ENCODE measurements at places on chromosomes 1 and 21.

DNA sequence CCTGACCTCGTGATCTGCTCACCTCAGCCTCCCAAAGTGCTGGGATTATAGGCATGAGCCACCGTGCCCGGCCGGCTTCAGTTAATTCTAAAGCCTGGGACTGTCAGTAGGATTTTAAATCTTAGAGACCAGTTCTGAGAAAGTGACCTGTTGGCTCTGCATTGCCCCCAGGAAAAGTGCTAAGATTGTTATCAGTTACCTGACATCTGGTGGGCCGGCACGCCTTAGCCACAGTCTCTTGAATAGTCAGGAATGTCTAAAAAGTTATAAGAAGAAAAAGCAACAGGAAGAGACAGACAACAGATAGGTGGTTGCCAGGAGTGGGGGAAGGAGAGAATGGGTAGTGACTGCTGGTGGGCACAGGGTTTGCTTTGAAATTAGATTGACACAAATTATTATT lies 35.1 kb downstream of the RABGAP1L start:
- no peak for DNase-seq

- DNase-seq = no peak
These were observed 71.0 kb downstream of the DYRK1A start for GRCh38 chr21:37437376-37438080.

DNA sequence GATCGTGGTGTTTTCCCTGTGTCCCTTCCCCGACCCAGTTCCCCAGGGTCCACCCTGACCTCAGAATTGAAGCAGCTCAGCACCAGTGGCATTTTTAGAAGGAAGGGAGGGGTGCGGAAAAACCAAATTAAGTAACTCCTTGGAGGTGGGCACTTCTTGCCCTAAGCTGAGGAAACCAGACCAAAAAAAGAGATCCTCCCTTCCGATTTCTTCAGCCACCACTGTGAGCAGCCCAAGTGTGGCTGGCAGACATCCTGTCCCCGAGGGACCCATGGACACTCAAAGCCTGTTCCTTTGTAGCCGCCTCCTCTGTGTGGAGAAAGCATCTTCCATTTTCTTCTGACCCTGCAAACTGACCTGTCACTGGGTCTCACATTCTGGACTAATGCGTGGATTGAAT lies 31.3 kb downstream of the KIRREL1 start:
- no peak for DNase-seq

DNA sequence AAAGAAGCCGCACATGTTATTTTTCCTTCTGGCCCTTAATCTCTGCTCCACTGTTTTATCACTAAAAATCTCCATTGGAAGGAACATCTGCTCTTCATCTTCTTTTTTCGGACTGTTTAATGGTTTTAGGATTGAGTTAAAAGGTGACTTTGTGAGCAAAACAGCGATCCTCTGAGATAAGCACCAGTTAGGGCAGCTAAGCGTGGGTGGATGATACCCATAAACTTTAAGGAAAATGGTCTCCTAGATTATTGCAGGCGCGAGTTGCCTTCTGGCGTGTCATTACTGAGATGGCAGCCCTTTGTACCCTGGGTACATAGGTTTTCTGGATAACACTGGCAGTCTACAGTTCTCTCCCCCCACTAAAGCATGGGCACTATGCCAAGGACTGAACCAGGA lies 44.0 kb upstream of the HMGB4 start:
- DNase-seq = no peak

DNA sequence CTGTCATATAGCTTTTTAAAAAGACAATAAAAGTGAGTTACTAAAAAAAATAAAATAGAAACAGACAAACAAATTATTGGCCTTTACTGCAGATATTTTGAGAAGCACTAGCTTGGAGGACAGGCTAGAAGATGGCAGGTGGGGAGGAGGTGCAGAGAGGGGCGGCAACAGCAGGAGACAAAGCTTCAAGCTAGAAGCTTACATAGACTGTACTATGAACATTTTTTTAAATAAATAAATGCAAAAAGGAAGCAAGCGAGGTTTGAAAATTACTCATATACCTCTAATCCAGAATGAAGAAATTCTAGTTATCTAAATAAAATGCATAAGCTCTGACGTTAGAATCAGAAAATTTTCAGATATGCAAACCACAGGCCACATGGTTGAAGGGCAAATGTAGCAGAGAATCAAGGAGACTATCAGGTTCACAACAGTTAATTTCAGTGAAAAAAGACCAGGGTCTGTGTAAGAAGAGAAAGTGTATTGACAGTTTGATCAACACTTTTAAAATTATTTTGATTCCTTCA lies 54.9 kb downstream of the NRIP1 start:
- DNase-seq = no peak

DNA sequence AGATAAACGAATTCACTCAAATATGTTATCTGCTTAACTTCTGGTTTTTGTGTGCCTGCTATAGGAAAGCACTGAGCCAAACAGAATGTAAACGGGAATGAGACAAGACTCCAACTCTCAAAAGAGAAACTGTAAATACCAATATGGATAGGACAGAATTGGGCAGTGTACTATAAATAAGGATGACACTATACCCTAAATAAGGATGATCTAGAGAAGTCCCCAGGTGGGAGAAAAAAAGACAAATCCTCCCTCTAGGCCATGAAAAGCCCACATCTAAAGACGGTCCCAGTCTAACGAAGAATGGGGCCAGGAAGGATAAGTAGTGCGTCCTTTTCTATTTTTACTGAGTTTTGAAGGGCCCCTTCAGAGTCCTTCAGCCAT lies 1.5 kb upstream of the GABPB2 start:
- no peak for DNase-seq

DNA sequence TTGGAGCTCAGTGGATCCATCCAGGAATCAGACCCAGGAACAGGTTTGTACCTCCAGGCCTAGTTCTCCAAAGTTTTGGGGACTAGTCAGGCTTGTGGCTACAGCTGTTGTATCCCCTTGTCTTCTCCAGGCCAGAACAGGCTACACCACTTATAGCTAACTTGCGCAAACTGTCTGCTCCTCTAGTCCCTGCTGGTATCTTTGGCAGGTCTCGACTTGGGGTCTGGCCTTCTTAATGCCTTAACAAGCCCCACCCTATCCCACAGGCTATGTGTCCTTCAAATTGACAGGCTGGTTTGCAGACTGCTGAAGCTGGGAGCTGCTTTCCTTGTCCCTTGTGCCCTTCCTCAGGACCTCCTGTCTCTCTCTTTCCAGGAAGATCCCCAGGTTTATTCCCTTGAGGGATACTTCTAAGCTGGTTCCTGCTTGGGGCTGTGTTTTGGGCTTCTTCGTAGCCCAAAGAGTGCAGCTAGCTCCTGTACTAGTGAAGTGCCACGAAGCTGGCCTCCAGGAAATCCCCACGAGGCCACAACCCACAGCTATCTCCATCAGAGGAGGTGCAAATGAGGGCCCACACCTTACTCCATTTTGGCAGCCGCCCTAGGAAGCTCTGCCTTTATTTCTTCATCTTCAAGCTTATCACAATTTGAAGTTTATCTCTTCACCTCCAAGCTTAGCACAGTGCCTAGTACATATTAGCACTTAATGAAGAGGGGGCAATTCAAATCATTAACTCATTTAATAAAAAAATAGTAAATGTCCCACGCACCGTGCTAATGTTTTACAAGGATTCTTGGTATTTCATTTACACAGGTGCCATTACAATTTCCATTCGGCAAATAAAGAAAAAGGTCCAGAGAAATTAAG lies 683 bp upstream of the DMAP1 start:
- no peak for DNase-seq

DNA sequence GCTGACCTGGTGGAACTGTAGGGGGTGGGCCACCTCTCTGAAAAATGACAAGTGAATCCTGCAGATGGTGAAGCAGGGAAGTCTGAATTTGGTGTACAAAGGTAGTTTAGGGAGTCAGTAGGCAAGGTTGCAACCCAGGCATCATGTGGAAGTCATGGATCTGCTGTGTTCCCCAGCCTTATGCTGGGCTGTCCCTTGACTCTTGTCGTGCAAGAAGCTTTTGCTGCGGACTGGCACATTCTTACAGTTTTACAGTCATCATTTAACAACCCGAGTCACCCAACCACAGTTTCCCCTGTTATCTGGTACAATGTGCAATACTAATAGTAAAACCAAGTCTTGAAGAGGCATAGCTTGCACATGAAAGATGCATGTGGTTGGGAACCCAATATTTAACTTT lies 13.2 kb downstream of the RHOU start:
- no peak for DNase-seq

DNA sequence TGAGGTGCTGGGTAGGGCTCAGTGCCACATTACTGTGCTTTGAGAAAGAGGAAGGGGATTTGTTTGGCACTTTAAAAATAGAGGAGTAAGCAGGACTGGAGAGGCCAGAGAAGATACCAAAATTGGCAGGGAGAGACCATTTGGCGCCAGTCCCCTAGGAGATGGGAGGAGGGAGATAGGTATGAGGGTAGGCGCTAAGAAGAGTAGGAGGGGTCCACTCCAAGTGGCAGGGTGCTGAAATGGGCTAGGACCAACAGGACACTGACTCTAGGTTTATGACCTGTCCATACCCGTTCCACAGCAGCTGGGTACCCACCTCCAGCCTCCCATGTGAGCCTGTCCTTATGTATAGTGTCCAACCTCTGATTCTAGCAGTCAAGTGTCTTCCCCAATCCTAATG lies 1.0 kb upstream of the CRTC2 start:
- DNase-seq = no peak

DNA sequence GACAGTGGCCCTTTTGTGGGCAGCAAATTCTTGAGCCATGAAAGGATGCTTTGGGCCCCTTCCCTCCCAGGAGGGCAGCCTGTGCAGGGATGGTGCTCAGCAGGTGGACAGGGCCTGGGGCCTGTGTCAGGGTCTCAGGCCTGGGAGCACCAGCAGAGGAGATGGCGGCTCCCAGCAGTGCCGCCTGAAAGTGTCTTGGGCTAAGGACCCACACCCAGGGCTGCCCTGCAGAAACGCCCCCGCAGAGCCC lies 23.9 kb downstream of the FTCD start:
- no peak for DNase-seq

DNA sequence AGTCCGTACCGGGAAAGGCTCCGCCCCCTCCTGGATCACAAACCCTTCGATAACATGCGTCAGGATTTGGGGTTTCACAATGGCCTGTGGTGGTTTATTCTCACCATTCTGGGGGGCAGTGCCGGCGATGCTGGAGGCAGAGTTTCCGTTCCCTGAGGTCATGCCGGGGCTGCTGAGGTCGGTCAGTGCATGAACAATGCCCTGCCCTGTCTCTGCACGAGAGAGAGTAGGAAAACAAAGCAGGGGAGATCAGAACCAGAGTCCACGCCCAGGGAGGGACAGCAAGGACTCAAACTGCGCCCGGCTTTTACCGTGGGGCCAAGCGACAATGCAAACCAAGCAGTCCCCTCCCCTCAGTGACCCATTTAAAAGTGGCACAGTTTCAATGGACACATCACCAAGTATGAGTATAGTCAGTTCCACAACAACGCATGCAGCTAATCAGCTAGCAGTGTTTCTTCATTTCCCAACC lies 13.2 kb upstream of the A3GALT2 start:
- DNase-seq = peak; percentile 68

GRCh38 chr1:35178874-35179380 lies 14.0 kb downstream of the SFPQ start:
- no peak for DNase-seq

DNA sequence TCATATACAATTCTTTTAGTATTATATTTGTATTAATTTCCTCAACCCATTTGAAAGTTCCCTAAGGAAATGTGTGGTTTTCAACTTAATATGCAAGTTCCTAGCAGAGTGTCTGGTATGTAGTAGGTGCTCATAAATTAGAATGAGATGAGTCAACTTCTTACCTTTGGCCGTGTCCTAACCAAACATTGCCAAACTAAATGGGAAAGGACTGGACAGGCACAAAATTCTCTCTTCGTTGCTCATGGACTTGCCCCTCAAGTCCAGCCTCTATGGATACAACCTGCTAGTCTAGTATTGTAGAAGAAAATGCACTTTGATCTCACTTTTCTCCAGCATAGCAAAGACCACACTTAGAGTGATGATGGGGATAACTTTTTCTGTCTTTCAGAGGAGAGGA lies 11.6 kb upstream of the MRPS14 start:
- no peak for DNase-seq

DNA sequence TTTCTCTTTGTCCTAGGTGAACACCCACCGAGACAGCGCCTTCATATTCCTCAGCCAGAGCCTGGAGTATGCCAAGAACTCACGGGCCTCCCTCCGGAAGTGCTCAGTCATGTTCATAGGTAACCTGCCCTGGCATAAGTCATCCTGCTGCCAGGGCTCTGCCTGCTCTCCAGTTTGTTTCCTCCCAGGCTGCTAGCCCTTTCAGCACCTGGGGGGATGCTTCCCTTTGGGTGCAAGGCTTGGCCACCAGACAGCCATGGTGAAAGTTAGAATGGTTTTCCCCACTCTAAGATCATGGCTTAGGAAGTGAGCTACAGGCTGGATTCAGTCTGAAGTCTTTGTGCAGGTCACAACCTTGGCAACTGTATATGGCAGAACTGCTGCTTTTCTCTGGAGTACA lies 9.2 kb upstream of the TTC4 start:
- no peak for DNase-seq

DNA sequence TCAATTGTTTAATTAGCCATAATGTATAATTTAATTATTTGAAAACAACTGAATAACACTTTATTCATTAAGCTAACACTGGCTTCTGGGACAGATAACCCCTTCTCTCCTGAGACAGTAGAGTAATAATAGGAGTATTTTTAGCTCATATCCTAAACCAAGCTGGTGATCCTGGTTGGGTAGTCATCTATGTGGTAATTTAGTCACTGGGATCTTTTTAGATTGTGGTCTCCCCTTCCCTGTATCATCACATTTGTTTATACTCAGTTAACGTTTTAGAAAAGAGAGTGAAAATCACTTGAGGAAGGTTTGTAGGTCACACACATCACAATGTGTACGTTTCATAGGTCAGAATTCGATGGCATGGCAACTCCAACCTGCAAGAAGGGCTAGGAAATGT lies 1356.6 kb upstream of the ADGRL2 start:
- no peak for DNase-seq

- DNase-seq = no peak
These were observed 736.7 kb upstream of the PTBP2 start for GRCh38 chr1:95984798-95985374.

- no peak for DNase-seq
These were observed 24.3 kb upstream of the DUSP10 start for GRCh38 chr1:221766210-221766609.

DNA sequence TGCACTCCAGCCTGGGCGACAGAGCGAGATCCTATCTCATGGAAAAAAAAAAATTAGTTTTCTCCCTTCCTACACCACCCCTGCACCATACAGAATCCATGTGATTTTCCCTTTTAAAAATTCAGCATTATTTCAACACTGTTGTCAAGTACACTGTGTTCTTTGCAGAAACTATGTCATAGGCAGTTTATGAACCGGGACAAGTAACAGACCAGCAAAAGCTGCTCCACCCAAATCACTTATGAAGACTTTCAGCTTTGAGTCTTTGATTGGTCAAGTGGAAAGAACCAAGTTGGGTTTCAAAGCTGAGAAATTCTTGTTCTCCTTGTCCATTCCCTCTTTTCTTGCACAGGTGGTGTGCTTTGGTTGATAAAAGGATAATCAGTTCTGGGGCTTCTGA lies 173.0 kb downstream of the CDC7 start:
- DNase-seq = no peak

DNA sequence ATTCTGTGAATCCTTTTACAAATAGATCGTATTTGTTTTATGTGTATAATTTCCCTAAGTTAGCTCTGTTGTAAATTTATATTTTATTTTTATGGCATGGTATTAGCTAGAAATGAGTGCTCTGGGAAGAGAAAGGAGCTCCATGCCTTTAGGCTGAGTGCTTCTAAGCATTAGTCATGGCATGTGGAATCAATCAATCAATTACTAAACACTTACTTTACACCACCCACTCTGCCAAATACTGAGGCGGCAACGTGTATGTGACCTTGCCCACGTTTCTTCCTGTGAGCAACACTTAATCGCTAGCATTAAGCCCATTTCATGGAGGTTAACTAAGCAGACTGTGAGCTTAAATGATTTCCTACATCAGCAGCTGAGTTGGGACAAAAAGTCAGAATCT lies 7.2 kb upstream of the BECN2 start:
- DNase-seq = no peak
